ENCODE measurements at places on chromosomes 2 and 18. TPM values are rescaled to one million over a fixed set of nuclear protein-coding genes. Genes with fewer than 3 reads are reported as not detected.

DNA sequence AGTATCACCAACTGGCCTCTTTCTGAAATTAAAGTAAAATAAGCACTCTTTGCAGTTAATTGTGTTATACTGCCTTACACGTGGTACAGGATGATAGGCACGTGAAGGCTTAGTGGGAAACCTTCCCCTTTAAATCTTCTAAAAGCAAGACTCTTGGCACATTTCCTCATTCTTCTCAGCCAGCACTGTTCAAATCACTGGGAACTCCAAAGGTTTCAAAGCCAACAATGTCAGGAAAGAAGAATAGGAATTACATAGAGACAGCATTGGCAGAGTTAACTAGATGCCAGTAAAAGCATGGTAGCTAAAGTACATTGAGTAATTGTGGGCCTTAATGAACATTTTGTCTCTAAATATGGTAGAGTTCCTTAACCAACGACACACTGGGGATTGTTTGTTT is 96.4 kb downstream of the DTNA start:
- no peak for DNase-seq
- H3K27me3 ChIP-seq: no peaks in the 10 kb centered on the region
- H3K4me1 ChIP-seq: no peaks in the 10 kb centered on the region
- no peak overlapping the region for H3K27ac ChIP-seq

GRCh38 chr2:48248251-48248933 is 281.6 kb upstream of the STON1 start:
- H3K36me3 ChIP-seq: no peaks in the 10 kb centered on the region
- H3K4me3 ChIP-seq: no peak overlapping the region
- H3K27me3 ChIP-seq: no peaks in the 10 kb centered on the region
- DNase-seq: no peak

DNA sequence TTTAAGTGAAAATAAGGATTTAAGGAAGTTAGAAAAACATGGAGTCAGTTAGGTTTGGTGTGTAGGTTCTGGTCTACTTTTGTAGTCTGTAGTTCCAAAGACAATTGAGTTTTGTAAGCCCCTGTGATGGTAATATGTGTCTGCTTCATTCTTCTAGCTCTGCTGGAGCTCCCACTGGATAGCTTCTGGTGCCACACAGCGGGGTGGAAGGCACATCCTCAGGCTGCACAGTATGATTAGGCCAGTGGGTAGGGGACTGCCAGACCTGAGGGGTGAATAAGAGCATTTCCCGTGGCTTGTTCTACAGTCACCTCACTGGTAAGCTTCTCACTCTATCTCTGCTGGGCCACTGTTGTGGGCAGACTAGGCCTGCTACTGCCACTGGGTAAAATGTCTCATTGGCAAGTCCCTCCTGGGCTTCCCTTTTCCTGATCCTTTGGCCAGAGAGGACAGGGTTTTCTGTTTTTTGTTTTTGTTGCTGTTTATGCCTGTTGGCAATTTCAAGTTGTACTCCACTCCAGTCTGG is 44.5 kb downstream of the TMEM131 start:
- DNase-seq: no peak
- H3K4me3 ChIP-seq: no peak overlapping the region
- H3K4me1 ChIP-seq: peaks cover 4% of the 10 kb centered on the region
- H3K27ac ChIP-seq: no peak overlapping the region

DNA sequence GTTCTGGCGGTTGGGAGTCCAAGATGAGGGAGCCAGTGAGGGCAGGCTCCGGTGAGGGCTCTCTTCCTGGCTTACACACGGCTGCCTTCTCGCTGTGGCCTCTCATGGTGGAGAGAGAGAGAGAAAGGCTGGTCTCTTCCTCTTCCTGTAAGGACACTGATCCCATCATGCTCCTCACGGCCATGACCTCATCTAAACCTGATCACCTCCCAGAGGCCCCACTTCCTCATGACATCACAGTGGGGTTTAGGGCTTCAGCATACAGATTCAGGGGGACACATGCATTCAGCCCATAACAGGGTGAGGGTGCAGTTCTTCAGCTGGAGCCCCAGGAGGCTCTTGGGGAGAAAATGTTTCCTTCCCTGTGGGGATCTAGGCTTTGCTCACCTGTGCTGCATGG is 29.2 kb downstream of the AGAP1 start:
- H3K27ac ChIP-seq: no peak overlapping the region
- DNase-seq: peak; percentile 41
- no peaks in the 10 kb centered on the region for H3K27me3 ChIP-seq
- H3K4me1 ChIP-seq: peaks cover 4% of the 10 kb centered on the region
- no peak overlapping the region for H3K4me3 ChIP-seq

DNA sequence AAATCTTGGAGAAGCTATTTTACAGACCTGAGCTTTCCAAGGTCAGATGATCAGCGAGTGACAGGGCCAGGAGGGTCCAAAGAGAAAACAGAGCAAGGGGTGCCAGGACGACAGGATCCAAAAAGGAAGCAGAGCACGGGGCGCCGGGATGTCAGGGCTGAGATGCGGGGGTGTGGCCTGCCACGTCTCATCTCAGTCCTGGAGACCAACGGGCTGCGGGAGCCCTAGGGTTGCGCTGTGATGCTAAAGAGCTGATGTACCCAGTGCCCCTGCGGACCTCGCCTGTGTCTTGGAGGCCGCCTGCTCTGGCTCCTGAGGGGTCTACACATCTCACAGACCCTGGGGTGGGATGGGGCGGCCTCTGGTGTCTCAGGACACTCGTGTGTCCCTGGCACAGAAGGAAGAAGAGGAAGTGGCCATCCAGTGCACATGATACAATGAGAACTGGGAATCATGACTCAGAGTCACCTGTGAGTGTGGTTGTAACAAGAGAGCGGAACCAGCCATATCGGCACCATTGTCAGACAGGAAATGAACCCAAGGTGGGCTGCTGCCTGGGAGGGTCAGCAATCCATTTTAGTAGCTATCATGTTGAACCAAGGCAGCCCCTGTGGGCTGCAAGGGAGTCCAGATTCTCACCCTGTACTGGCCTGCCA is 97.8 kb downstream of the MYT1L start:
- no peak overlapping the region for H3K27ac ChIP-seq
- no peaks in the 10 kb centered on the region for H3K27me3 ChIP-seq
- H3K4me3 ChIP-seq: no peak overlapping the region

DNA sequence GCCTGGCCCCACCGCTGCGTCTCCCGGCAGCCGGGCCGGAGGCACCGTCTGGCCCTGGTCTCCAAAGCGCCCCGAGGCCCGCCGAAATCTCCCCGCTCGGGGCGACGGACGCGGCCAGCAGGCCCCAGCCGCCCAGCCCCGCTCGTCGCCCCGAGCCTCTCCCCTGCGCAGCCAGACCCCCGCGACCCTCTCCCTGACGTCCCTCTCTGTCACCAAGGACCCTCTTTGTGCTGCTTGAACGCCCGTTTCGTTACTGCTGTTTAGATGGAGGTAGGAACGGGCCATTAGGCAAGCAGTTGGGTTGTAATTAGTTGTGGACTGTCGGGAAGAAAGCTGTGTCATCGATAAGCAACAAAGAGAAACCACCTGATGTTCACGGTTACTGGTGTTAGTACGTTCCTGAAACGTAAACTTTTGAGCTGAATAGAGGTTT is 686 bp downstream of the UBXN4 start:
- H3K27me3 ChIP-seq: no peaks in the 10 kb centered on the region
- peaks cover 26% of the 10 kb centered on the region for H3K4me1 ChIP-seq
- no peak for DNase-seq
- peak overlapping the region; percentile 100 for H3K27ac ChIP-seq
- peaks cover 17% of the 10 kb centered on the region for H3K36me3 ChIP-seq

Gene MARCHF4
- not detected for total RNA-seq

Gene SRD5A2
- total RNA-seq: not detected

Gene AGXT
- total RNA-seq: 4.5 TPM

Gene ASB18
- not detected for total RNA-seq

Measured in spleen (tissue), 13 donors.